Bronchial smooth muscle cell (primary cell): ENCODE measurements at places on chromosomes 11 and 22. TPM values are rescaled to one million over a fixed set of nuclear protein-coding genes. Genes with fewer than 3 reads are reported as not detected.

The OR5B21 gene
- not detected in 2 replicates for total RNA-seq

The OR2AT4 gene
- not detected in 2 replicates for total RNA-seq

The MUC6 gene
- total RNA-seq = not detected in 2 replicates

The TRIM49D2 gene
- total RNA-seq = not detected in 2 replicates

The MICAL3 gene
- total RNA-seq = 9.0 and 19.0 TPM in 2 replicates

The OR8G5 gene
- total RNA-seq = not detected in 2 replicates

The MTCH2 gene
- 51.9 and 60.4 TPM in 2 replicates for total RNA-seq

The WNT7B gene
- total RNA-seq = under 0.01 TPM in 1 of 2 replicates, not detected in the other

The SCGB1A1 gene
- total RNA-seq = not detected in 2 replicates

The PATE2 gene
- not detected in 2 replicates for total RNA-seq

The ANO5 gene
- total RNA-seq = not detected in 2 replicates

The SPTBN2 gene
- 0.47 and 2.3 TPM in 2 replicates for total RNA-seq

The OR5P2 gene
- total RNA-seq = not detected in 2 replicates

The ANO9 gene
- total RNA-seq = under 0.01 TPM in 1 of 2 replicates, not detected in the other

The CALCA gene
- total RNA-seq = not detected in 2 replicates

The VPREB1 gene
- total RNA-seq = not detected in 2 replicates

The C22orf42 gene
- not detected in 2 replicates for total RNA-seq

The GLYATL1 gene
- total RNA-seq = 0.17 and 0.63 TPM in 2 replicates

The PTPN5 gene
- not detected in 2 replicates for total RNA-seq

The KCNQ1OT1 gene
- 3.9 and 6.3 TPM in 2 replicates for total RNA-seq

The C11orf87 gene
- 0.16 TPM in 1 of 2 replicates, not detected in the other for total RNA-seq

The GAL gene
- 0.09 and 0.47 TPM in 2 replicates for total RNA-seq

The SYT9 gene
- not detected in 2 replicates for total RNA-seq

The SCO2 gene
- total RNA-seq = 2.6 and 2.8 TPM in 2 replicates

The CRYBA4 gene
- not detected in 2 replicates for total RNA-seq

The CACNA1I gene
- total RNA-seq = under 0.01 TPM in 2 replicates

The DGCR6 gene
- total RNA-seq = 0.63 and 1.4 TPM in 2 replicates

The MRGPRF gene
- total RNA-seq = 28.7 and 33.5 TPM in 2 replicates

The OR8B4 gene
- total RNA-seq = not detected in 2 replicates

The TSPO gene
- 101 and 271 TPM in 2 replicates for total RNA-seq

The FXYD6 gene
- 0.32 and 2.1 TPM in 2 replicates for total RNA-seq

The TRIM22 gene
- 151 and 208 TPM in 2 replicates for total RNA-seq

The MUC5B gene
- total RNA-seq = not detected in 2 replicates

The IGLL1 gene
- not detected in 2 replicates for total RNA-seq

The INTS4 gene
- total RNA-seq = 24.7 and 32.1 TPM in 2 replicates
